AG09309 (cell line): ENCODE measurements at places on chromosomes 7 and 10.

- no peak for DNase-seq
Observed at GRCh38 chr7:78787854-78788253, 665.6 kb downstream of the MAGI2 start.

DNA sequence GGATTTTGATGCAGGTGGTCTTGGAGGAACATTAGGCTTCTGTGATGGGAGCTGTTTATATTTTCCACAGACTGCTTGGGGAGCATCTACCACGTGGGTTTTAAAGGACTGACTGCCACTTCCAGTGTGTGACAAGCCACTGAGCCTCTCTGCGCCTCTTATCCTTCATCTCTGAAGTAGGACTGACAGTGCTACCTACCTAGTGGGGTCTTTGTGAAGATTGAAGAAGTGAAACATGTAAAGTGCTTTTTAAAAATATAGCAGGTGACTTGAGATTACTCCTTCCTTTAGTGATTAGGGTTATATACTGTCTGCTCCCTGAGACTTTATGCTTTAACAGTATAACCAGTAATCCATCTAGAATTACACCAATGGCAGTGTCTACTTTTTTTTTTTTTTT is 29.9 kb downstream of the NKX2-3 start:
- no peak for DNase-seq

- no peak for DNase-seq
Observed at GRCh38 chr10:123348691-123349572, 194.7 kb downstream of the BUB3 start.

- no peak for DNase-seq
Observed at GRCh38 chr10:69703256-69703655, 73.2 kb downstream of the FAM241B start.

- DNase-seq: peak; percentile 87
Observed at GRCh38 chr10:132575320-132576201, 38.0 kb downstream of the INPP5A start.

- DNase-seq: no peak
Observed at GRCh38 chr7:1302936-1303335, 70.3 kb downstream of the UNCX start.

GRCh38 chr10:79932841-79933379 is 16.0 kb downstream of the SFTPD start:
- no peak for DNase-seq
